Stomach (tissue), 19 donors: ENCODE measurements at places on chromosomes 6 and 20. TPM values are rescaled to one million over a fixed set of nuclear protein-coding genes. Genes with fewer than 3 reads are reported as not detected.

GRCh38 chr6:26258212-26258977, 106.6 kb upstream of the BTN3A2 start:
- H3K4me3 ChIP-seq: no peak overlapping the region
- no peaks in the 10 kb centered on the region for H3K36me3 ChIP-seq
- no peak for DNase-seq

The RBPJL gene
- polyA plus RNA-seq: 2.7 TPM

- no peak for DNase-seq
- H3K36me3 ChIP-seq: no peaks in the 10 kb centered on the region
- H3K27me3 ChIP-seq: no peaks in the 10 kb centered on the region
- H3K27ac ChIP-seq: no peak overlapping the region
- H3K4me1 ChIP-seq: no peaks in the 10 kb centered on the region
- H3K4me3 ChIP-seq: no peak overlapping the region
These were observed 260.2 kb upstream of the IRAK1BP1 start for GRCh38 chr6:78607189-78607588.

- no peaks in the 10 kb centered on the region for H3K4me1 ChIP-seq
- H3K27me3 ChIP-seq: no peaks in the 10 kb centered on the region
- DNase-seq: no peak
- no peak overlapping the region for H3K4me3 ChIP-seq
- H3K27ac ChIP-seq: no peak overlapping the region
These were observed 11.0 kb downstream of the CD24 start for GRCh38 chr6:106963544-106963943.
